ENCODE measurements at places on chromosomes 3 and 15.

- no peak for ATAC-seq
Measured at GRCh38 chr3:189513281-189514117, 117.7 kb upstream of the TP63 start.

DNA sequence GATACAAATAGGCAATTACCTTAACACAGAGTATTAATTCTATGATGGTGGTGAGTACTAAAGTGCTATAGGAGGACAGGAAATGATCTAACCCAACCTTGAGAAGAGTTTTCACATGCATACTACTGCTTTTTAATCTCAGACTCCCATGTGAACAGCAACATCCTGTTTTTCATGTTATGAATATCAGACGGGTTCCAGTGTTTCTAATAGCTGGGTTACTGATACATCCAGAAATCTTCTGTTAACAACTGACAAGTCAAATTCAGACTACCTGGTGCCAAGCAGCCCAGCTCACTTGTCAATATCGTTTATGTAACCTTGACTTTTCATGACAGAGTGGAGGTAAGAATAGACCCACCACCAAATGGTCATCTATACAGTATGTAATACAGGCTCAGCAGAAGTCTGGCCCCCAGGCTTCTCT is 220.2 kb upstream of the COL8A1 start:
- no peak for ATAC-seq

- ATAC-seq: no peak
Measured at GRCh38 chr15:40957581-40958051, 4.3 kb downstream of the CHAC1 start.

- no peak for ATAC-seq
Measured at GRCh38 chr15:39474657-39475056, 106.2 kb upstream of the THBS1 start.

DNA sequence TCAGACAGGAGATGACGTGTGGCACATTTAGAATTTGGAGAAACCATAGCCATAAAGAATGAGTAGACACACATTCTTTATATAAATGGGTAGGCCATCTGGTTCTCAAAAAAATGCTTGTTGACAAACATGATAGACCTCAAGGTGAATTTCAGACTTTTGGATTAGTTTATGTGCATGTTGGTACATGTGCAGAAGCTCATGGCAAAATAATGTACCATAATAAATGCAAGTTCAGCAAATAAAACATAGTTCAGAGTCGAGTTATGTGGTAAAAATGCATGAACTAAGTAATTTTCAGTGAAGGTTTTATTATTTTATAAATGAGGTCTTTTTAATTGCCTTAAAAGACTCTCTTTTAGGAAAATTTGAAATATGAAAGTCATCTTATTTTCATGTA is 24.6 kb downstream of the EEFSEC start:
- no peak for ATAC-seq

DNA sequence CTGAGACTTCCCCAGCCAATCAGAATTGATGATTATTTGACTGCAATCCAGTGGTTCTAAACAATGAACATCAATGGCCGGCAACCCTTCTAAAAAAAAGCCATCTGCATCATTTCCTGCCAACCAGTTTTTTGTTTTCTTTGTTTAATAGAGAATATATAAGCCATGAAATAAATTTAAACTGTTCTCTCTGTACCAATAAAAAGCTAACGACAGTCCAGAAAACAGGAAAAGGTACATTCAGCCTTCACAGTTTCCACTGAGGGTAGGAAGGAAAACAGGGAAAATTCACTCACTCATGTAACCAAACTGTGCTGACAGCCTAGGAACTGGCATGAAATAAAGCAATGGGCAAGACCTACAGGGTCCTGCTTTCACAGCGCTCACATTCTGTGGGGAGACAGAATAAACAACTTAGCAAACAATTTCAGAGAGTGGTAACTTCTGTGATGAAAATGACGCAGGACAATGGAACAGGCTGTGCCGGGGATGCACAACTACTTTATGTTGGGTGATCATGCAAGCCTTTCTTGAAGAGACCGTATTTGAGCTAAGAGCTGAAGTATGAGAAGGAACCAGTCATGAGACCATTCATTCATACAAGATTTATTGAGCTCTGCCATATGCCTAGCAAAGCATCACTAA is 630.1 kb downstream of the MAGI1 start:
- no peak for ATAC-seq

DNA sequence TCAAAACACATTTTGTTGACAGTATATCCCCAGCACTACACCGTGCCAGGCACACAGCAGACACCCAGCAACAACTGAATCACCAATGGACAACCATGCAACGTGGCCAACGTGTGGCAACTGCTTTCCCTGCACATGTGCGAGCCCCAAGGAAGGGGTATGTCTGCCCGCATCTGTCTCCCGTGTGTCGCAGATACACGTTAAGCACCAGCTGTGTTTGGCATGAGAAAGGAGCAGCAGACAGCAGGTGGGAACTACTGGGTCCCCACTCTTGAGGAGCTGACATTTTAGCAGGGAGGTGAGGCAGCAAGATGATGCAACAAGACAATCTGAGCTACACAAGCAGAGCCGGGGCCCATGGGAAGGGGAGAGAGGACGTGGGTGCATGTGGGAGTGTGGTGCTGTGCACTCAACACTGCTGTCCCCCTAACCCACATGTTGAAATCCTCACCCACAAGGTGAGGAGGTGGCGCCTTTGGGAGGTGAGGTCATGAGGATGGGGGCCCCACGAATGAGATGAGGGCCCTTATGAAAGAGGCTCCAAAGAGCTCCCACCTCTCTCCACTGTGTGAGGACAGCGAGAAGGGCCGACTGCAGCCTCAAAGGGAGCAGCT is 56.2 kb downstream of the ROPN1B start:
- no peak for ATAC-seq

GRCh38 chr3:150697646-150698045 is 6.1 kb downstream of the ERICH6 start:
- no peak for ATAC-seq

DNA sequence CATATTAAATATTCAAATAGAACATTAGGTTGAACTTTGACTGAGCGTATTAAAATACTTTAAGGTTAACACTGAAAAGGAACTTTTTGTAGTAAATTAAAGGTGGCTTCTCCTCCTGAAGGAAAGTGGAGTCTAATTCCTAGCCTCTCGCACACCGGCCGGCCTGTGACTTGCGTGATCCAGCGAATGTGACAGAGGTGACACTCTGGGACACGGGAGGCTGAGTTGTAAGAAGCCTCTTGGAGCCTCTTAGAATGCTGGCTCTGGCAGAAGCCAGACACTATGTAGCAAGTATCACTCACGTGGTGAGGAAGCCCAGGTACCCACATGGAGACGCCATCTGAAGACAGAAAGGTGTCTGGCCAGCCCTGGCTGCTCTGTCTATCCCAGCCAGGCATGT is 64.9 kb upstream of the NSMCE3 start:
- ATAC-seq: no peak

- ATAC-seq: no peak
Measured at GRCh38 chr15:36050899-36051298, 504.9 kb upstream of the DPH6 start.

- no peak for ATAC-seq
Measured at GRCh38 chr3:131962982-131963381, 71.8 kb downstream of the CPNE4 start.

Data from activated CD4-positive, CD25-positive, alpha-beta regulatory T cell treated with anti-CD3 and anti-CD28 coated beads, Interleukin-2, amount 50 U/mL, for 24 hours (primary cell).